ENCODE measurements at places on chromosomes 12 and 14.

DNA sequence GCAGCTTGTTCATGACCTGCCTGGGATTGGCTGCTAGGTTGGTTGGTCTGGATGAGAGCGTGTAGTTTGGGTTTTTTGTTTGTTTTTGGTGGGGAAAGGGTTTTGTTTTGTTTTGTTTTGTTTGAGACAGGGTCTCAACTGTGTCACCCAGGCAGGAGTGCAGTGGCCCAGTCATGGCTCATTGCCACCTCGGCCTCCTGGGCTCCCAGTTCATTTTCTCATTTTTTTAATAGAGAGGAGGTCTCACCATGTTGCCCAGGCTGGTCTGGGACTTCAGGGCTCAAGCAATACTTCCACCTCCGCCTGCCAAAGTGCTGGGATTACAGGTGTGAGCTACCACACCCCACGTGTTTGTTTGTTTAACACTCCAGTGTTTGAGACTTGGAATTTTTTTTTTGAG lies 3.8 kb downstream of the DYNC1H1 start:
- DNase-seq = no peak

GRCh38 chr14:44438221-44438620 lies 68.9 kb downstream of the FSCB start:
- no peak for DNase-seq

DNA sequence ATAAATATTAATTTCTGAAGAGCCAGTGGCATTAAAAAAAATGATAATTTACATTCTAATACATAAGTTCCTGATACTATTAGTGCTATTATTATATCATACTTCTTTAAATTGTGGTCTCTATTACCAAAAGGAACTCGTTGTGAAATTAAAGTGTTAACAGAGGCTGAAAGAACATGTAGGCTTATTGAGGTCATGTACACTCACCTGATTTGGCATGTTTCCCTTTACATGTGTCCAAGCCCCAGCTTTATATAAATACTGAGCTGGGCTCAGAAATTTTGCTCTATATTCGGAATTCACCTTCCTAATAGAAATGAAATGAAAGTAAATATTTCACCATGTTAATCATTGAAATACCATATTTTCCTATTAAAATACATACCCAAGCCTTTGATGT lies 11.0 kb downstream of the MDM1 start:
- DNase-seq = no peak

- DNase-seq = no peak
Observed at GRCh38 chr12:30164382-30165318, 380.9 kb upstream of the TMTC1 start.

GRCh38 chr12:51888316-51889215 lies 663 bp downstream of the ANKRD33 start:
- no peak for DNase-seq

GRCh38 chr12:77324763-77325468 lies 259.5 kb upstream of the E2F7 start:
- DNase-seq = no peak

DNA sequence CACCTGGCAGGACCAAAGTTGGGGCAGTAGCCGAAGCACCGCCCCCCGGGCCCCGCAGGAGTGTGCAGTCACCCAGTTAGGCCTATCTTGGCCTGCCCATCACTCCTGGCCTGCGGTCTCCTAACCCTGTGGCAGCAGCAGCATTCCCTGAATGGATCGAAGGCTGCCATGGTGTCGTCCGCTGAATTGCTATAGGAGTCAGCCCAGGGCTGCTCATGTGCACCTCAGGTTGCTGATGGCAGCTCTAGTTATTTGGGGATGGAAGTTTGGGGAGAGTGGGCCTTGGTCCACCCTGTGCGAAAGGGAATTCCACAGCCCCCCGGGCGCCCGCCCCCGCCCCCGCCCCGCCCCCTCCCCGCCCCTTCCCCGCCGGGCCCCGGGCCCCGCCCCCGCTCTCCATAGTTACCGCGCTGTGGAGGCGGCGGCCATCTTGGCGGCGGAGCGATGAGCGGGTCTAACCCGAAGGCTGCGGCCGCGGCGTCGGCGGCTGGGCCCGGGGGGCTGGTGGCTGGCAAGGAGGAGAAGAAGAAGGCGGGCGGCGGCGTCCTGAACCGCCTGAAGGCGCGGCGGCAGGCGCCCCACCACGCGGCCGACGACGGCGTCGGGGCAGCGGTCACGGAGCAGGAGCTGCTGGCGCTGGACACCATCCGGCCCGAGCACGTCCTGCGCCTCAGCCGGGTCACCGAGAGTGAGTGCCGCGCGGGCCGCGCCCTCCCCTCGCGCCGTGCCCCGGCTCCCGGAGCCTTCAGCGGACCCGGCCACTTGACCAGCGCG lies at the start of gene UNC119B:
Gene UNC119B (plus strand): TSS at position 428 of the 774 bp plus-strand sequence. CDS start 17 bp downstream, at position 445.
- DNase-seq = no peak

GRCh38 chr12:26534071-26534470 lies 298.9 kb downstream of the ITPR2 start:
- DNase-seq = no peak

DNA sequence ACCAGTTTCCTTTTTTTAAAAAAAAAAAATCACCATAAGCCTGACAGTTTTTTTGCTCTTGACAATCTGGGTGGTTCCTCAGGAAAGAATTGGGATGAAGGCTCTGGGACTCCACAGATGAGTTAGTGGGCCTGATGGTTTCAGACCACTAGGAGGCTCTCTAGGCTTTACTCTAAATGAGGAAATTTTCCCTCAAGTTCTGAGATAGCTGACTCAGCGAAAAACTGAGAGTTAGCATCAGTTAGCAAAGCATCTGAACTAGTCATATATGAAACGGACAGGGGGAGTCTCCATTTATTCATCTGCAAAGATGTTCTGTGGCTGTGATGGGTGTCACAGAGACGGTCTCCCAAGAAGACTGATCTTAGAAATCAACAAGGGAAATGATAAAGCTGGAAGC lies 314.3 kb upstream of the OR4E1 start:
- no peak for DNase-seq

DNA sequence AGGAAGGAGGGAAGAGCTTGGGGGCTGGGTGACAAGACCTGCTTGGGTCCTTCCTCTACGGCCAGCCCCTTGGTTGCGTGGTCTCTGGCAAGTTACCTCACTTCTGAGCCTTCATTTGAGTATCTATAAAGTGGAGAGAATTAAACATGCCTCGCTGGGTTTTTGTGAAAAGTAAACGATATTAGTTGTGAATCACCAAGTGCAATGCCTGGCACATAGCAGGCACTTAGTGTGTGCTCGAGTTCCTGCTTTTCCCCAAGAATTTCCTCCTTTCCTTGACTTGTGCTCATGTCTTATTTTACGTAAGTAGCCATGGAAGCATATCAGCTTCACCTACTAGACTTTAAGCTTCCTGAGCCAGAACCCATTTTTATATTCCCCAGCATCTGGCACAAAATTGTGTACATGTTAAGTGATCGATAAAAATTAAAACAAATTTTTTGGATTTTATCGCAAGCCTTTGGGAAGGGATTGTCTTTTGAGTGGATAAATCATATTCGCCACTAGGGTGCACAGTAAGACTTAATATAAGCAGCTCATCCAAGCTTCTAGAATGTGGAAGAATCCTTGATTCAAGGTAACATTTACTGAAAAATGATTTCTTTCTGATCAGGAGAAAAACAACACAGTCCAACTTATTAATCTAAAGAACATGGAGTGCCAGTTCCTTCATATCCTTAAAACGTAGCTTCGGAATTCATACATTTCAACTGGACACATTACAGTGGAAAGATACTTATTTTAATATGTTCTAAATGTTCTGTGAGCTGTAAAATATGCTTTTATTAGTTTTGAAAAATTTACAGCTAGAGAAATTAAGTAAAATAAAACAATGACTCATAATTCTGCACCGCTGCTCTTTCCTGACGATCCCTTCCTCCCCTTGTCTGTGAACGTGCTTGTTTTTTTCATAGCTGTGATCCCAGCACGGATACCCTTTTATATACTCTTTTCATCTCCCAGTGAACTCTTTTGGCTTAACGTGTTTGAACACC lies 62.0 kb downstream of the SLC25A47 start:
- no peak for DNase-seq

DNA sequence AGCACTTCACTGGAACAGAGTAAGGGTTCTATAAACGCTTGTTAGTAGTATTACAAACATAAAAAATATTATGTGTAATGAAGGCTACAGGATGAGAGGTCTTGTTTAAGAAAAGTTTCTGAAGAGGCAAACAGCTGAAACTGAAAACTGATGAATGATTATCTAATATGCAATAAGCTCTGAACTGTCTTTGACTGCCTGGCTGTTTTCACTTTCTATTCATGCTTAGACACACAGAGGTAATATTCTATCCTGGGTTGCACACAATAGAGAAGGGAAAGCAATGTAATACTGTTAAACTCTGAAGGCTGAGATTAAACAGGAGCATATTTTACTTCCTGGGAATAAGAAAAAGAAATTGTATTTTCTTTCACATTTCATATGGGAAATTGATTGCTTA lies 251.3 kb downstream of the ALX1 start:
- no peak for DNase-seq

GRCh38 chr14:94998685-94999084 lies 158.6 kb downstream of the DICER1 start:
- DNase-seq = no peak

DNA sequence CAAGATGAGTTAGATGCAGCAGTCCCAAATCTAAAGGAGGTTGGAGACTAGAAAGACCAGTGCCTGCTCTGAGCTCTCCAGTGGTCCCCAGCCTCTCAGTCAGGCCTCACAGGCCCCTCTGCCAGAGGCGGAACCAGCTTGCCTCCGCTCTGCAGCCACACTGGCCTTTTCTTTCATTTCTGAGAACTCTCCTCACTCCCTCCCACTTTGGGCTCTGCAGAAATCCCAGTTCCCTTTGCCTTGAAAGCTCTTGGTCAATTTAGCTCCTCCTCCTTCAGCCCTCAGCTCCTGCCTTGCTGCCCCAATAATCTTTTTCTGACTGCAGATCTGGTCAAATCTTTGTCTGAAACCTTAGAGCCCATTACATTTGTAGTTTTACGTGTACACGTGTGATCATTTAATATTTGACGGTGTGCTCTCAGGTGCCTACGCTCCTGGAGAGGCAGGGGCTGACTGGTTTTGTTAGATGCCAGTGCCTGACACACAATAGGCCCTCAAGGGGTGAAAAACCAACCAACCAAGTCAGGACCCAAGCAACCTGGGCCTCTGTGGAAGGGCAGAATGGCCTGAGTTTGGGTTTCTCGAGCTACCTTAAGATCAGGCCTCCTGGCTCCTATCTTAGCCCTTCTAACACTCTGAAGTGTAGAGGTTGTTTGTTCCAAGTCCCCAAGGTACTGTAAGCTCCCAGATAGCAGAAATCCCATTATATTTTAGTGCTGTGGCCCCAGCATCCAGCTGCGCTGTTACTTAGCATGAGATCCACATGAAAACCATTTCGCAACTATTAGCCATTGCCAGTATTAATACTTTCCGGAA lies 1.1 kb upstream of the NUDT4 start:
- no peak for DNase-seq

GRCh38 chr14:22646570-22647254 lies 2.6 kb upstream of the OR6J1 start:
- no peak for DNase-seq

DNA sequence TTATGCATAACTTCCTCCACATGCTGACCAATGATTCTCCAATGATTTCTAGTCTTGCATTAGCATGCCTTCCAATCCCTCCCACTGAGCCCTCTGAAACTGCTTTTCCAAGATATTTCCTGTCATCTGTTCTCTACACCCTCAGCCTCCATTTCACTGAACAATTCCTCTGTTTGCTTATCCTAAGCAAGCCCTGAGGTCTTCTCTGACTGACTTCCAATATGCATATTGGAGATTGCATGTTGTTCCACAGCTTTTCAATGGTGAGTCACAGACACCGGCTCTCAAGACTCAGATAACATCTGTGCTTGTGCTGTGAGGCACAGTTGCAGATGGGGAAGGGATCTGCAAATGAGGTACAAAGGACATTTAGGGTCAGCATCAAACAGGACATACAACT lies 141.0 kb downstream of the SLC16A7 start:
- peak; percentile 83 for DNase-seq
